Posterior cingulate gyrus (tissue), 11 donors: ENCODE measurements at places on chromosomes 3 and 15.

- DNase-seq, result no peak
Observed at GRCh38 chr3:129087138-129087702, 26.6 kb downstream of the GP9 start.

DNA sequence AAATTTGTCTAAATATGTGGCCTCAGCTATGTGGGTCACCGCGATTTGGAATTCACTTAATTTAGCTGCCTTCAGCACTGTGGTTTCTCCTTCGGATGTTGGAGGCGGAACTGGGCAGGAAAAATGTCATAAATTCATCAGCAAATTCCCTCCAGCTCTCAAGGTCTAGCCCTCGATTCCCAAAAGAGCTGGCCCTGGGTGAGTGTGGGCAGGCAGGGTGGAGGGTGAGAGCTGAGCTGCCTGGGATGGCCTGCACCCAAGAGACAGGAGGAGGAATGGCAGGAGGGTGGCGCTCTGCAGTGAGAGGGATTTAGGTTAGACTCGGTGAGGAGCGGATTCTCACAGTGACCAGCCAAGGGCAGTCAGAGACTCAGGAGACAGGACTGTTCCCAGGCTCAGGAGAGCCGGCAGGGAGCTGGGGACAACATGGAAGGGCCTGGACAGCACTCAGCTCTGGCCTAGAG is 57.1 kb downstream of the FEM1B start:
- DNase-seq, result no peak

- DNase-seq, result no peak
Observed at GRCh38 chr3:71047616-71048531, 535.7 kb downstream of the FOXP1 start.

GRCh38 chr3:162569314-162569713 is 1072.7 kb downstream of the OTOL1 start:
- DNase-seq, result no peak

DNA sequence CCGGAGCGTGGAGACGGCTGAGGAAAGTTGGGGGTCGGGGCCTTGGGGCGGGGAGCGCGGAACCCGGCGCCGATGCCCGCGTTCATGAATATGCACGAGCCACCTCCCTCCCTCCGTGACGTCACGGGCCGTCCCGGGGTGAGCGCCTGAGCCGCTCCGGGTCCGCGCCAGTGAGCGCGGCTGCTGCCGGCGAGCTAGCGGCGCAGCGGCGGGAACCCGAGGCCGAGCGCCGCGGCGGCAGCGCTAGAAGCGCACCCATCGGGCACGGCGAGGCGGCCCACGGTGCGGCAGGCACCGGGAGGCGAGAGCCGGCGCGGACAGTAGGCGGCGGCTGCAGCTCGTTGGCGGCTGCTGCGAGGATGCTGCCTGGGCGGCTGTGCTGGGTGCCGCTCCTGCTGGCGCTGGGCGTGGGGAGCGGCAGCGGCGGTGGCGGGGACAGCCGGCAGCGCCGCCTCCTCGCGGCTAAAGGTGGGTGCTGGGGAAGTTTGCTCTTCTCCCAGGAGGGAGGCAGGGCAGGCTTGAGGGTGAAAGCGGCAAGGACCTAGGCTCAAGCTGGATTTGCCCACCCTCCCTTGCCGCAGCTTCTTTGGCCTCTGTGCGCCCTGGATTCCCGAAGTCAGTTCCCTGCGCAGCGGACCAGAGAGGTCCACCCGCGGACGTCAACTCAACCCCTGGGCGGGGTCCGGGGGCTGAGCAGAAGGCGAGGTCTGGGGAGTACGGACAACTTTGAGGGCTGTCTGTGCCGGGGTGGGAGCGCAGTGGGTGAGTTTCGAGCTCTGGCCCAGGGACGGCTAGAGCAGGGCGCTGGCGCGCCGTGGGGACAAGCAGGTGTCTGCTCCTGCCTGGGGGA is at the start of gene CLSTN2:
TSS of gene CLSTN2 (plus strand) at position 170 of the 850 bp plus-strand sequence.
- DNase-seq, result peak; percentile 80
